ENCODE measurements at places on chromosomes 5 and 9.

DNA sequence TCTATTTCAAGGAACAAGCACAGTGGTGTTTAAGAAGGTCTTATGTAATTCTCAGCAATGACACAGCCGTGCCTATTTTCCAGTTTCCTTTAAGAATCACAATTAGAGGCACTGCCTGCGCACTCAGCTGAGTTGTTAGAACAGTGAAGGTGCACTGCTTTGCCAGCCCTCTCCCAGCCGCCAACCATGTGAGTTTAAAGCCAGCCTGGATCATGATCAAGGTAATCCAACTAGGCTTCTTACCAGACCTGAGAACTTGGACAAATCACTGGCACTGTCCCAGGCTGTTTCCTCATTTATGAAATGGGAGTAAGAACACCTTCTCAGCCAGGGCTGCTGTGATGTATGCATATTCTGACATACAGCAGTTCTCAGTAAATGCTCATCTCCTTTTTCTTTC lies 99.6 kb downstream of the ASTN2 start:
- no peak for DNase-seq

DNA sequence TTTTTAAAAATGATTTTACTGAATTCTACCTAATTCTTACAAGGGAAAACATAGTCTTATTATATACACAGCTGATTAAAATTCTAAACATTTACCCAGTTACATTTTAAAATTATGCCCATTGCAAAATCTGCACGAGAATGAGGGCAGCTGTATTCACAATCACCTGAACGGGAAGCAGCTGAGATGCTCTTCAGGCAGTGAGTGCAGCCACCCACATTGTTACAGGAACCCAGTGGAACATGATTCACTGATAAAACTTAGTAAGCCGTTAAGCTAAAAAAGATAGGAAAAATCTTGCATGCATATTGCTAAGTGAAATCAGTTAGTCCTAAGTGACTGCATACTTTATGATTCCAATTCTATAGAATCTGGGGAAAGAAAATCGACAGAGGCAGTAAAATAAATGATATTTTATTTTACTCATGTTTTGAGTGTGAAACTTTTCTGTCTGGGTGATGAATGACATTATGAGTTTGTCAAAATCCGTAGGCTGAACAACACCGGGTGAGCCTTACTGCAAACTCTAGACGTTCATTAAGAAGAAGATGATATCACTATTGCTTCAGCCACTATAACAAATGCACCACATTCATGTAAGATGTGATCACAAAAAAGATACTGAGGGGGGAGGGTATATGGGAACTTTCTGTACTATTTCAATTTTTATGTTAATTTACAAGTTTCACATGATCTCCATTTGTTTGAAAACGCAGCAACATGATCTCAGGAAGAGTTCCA lies 39.1 kb upstream of the FLT4 start:
- DNase-seq, result no peak

DNA sequence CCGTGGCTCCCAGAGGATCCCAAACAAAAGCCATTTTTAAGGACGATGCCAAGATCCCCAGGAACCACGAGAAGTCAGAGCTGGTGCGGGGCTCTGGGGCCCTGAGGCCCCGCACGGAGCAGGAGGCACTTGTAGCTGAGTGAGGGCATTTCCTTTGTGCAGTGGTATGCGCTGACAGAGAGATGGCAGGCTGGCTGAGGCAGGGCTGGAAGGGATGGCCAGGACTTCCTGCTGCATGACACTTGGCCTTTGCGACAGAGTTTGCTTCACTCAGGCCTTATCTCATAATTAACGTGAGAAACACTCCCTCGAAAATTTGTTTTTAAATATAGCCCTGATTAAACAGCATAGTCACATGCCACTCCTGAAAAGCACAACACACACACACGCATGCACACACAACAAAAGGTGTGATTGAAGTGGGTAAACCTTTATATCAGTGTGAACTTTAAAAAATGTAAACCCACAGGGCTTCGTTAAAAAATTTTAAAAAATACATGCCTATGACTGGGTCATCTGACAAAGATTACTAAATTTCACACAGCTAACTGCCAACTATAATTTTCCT lies 536.6 kb downstream of the PDE4D start:
- peak; percentile 69 for DNase-seq

GRCh38 chr9:93303258-93303771 lies 119.4 kb downstream of the WNK2 start:
- no peak for DNase-seq

GRCh38 chr9:15421532-15421931 lies 1.1 kb upstream of the SNAPC3 start:
- DNase-seq, result no peak

- no peak for DNase-seq
Observed at GRCh38 chr9:116941266-116941665, 254.2 kb downstream of the TRIM32 start.

DNA sequence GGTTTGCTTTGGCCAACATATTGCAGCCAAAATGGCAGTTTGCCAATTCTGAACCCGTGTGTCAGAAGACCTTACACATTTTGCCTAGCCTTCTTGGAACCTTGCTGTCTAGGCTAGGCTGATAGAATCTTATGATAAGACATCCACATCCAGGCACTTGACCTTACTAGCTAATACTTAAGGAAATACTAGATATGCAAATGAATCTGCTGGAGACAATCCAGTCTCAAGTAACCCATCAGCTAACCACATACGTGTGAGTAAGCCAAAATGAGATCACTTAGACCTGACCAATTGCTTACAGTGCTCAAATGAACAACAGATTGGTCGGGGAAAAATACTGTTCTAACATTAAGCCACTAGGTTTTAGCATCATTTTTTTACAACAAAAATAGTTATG lies 1504.6 kb upstream of the CDH9 start:
- DNase-seq, result no peak

DNA sequence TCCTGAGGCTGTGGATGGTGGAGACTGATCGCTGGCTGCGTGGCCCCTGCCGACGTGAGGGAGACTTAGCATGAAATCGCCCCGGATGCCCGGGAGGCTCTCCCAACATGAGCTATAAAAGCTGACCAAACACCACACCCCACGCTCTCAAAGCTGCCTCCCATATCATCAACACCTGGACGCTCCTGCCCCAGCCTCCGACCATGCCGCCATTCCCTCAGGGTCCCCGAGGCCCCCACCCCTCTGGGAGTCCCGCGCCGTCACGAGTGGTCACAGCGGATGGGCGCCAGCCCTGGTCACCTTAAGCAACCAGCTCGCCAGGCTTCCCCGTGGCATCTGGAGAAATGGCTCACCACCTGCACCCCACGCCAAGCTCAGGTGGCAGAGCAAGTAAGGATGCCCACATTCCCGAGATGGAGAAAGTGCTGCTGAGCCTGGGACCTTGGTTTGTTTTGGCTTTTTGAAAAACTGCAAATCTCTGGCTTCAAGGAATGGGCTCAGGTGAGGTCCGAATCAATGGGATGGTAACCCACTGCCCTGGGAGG lies 196.0 kb downstream of the MED10 start:
- DNase-seq, result no peak

DNA sequence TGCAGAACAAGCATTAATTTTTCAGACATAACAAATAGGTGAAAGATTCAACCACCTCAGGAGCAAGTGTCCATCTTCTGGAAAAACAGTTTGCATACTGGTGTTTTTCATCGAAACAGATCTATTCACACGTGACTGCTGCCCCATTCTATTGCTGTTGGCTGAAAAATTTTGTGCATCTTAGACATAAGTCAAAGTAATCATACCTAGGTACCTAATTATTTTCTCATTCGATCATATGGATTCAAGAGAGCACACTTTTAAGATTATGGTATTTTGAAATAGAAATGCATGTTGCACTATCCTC lies 72.9 kb upstream of the CDH6 start:
- no peak for DNase-seq

DNA sequence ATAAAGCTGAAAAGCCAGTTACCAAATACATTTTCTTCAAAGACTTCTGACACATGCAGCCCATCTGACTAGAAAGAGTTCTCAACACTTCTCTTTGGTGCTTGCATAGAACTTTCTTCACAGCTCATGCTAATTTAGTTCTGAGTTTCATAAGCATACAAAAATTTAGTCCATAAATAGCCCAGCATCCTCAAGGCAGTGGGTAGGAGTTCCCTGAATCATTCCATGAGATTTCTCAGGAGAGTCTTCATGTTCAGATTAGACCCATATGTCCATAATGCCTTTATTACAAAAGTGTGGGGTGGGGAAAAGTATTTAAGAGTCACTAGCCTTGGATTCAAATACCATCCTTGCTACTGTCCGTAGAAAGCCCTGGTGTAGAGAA lies 290.2 kb upstream of the RGMB start:
- no peak for DNase-seq

- DNase-seq, result no peak
Observed at GRCh38 chr9:119071636-119072035, 297.6 kb downstream of the BRINP1 start.

GRCh38 chr9:114998326-114998725 lies 67.9 kb upstream of the TNFSF8 start:
- DNase-seq, result no peak

- DNase-seq, result no peak
Observed at GRCh38 chr5:21665524-21665923, 1187.6 kb downstream of the CDH12 start.

DNA sequence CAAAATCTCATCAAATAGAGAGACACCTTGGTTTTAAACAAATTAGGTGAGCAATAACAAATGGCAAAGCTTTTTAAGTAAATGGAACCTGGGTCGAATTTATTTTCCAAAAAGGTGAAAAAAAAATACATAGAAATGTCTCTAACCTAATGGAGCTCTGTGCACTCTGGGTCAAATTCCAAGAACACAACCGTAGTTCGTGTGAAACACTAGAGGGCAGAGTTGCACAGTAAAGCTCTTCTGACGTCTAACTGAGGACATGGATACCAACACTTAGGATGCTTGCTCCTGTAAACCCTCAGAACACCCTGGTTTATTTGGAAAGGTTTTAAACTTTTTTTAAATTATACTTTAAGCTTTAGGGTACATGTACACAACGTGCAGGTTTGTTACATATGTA lies 18.9 kb downstream of the MARCHF11 start:
- DNase-seq, result no peak

DNA sequence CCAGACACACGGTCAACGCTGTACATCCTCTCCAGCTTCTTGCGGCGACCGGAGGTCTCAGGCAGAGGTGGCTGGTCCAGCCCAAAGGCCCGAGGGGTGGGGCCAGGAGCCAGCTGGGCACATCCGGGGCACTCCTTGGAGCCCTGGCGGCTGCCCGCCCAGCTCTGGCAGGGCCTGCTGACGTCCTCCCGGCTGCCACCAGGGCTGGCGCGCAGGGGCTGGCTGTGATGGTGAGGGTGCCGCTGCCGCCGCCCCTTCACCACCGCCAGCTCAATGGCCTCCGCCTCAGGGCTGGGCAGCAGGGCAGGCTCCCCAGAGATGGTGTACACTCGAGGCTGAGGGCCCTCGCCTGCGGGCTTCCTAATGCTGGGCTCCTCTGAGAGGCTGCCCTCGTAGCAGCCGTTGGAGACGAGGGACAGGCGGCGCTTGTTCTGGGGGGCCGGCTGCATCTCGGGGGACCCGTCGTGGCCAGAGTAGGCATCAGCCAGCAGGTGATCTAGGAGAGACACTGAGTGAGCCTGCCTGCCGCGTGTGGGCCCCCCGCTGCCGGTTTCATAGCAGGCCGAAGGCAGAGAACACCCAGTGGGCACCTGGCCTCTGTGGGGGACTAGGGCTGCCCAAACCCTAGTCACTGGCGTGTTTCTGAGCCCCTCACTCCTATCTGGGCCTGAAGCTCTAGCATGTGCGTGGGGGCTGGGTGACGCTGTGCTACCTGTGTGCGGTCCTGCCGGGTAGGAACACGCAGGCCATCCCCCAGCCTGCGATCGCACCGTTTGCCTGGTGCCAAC lies 1.5 kb downstream of the NSMF start:
- peak; percentile 27 for DNase-seq

GRCh38 chr9:130938652-130939404 lies at the start of gene FIBCD1:
TSS of gene FIBCD1 (minus strand) at chr9:130939247. CDS start at chr9:130938607, 640 bp downstream.
- no peak for DNase-seq

- no peak for DNase-seq
Observed at GRCh38 chr5:22465177-22465576, 388.0 kb downstream of the CDH12 start.

- DNase-seq, result no peak
Observed at GRCh38 chr9:83242066-83242465, 179.1 kb upstream of the RASEF start.

GRCh38 chr5:41903382-41903891 lies 707 bp upstream of the RIMOC1 start:
- DNase-seq, result no peak

- DNase-seq, result no peak
Observed at GRCh38 chr9:95981761-95982390, 106.4 kb downstream of the ERCC6L2 start.

DNA sequence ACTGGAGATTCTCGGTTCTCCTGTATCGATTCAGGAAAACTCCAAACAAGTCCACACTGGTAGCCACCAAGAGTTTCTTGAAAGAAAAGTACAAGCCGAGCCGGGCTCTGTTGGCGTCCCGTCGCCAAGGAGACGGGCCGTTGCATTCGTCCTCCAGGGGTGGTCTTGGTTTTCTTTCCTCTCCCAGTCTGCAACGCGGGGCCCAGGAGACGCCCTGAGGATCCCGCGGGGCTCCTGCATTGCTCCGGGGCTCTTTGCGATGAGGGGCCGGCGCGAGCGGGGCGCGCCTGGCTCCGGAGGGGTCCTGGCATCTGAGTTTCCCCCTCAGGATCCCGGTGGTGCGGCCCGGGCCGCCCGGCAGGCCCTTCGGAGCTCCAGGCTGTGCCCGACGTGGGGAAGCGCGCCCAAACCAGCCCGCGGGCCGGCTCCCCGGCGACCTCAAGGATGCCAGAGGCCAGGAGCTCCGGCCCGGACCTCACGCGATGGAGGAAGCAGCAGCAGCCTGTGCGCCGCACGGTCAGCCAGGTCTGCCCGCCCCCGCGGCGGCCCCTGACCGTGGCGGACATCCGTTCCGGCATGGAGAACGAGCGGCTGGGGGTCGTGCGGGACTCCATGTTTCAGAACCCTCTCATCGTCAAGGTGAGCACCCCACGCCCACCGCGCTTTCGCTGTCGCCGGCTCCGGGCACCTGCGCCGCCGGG lies at the start of gene CFAP77:
CFAP77 (plus strand) TSS at position 384 of the 701 bp plus-strand sequence; CDS start at position 445, 61 bp downstream.
- DNase-seq, result peak; percentile 60

DNA sequence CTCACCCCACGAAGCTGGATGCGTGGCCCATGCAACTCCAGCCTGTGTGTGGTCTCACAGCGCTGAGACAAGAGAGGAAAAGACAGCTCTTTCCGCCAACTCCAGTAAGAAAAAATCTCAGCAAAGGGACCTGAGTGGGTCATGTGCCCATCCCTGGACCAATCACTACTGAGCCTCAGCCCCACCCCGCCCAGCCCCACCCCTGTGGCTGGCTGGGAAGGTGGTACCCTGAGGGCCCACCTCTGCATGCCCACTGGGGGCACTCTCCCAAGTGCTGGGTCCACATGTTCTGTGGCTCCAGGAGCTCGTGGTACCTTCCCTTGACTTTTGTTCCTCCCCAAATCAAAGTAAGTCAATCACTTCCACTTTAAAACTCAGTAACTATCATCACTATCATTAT lies 105.1 kb upstream of the SMIM23 start:
- no peak for DNase-seq

- DNase-seq, result no peak
Observed at GRCh38 chr9:102767076-102767475, 228.1 kb upstream of the CYLC2 start.

GRCh38 chr9:113622600-113623400 lies 159.3 kb downstream of the RGS3 start:
- DNase-seq, result no peak

All from left cardiac atrium (tissue), 4 donors.